ENCODE measurements at places on chromosomes 6 and 20.
A peak's percentile ranks its signal among the peaks of the same experiment; 100 is the strongest.

DNA sequence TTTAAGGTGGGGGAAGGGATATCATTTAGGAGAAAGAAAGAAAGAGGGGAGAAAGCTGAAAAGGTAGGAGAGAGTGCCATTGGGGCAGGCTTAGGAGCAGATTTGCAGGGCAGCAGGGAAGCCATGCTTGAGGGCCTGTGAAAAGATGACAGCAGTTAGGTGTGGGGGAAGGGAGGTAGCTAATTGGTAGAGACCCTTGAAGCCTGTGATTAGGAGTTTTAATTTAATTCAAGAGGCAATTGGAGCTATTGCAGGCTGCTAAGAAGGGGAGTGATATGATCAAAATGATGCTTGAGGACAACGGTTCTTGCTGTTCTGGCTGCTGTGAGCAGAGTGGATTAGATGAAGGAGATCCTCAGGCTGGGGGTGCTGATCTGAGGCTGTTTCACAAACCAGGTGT is 24.5 kb upstream of the SEC63 start:
- DNase-seq: no peak

DNA sequence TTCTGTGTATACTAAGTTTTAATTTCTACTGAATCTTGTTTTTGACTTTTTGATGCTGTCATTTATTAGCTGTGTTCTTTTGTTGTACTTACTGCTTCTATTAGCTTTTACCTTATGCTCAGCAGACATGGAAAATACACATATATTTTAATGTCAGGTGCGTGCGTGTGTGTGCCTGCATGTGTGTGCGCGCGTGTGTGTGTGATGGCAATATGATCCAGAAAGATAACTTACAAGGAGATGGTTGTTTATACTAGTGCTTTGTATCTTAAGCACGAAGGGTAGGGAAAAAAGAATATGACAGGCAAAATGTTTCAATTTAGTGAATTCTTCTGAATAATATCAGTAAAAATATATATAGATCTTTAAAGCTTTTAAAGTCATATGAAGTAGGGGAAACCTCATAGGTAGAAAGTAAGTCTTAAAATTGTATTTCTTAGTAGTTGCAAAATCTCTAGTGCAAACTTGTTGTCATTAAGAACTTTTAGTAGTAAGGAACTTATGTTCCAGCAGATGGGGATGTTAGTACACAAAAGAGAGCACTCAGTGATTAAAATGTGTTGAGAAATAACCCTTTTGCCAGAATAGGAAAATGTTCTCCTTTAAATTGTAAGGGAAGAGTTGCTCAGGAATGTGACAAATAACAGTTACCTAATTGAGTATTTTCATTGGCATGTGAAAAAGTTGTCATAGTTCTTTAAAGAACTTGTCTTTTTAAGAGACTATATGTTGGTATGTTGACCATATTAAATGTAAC is 13.2 kb downstream of the QKI start:
- no peak for DNase-seq

GRCh38 chr6:132132422-132132821 is 181.2 kb upstream of the CCN2 start:
- no peak for DNase-seq

DNA sequence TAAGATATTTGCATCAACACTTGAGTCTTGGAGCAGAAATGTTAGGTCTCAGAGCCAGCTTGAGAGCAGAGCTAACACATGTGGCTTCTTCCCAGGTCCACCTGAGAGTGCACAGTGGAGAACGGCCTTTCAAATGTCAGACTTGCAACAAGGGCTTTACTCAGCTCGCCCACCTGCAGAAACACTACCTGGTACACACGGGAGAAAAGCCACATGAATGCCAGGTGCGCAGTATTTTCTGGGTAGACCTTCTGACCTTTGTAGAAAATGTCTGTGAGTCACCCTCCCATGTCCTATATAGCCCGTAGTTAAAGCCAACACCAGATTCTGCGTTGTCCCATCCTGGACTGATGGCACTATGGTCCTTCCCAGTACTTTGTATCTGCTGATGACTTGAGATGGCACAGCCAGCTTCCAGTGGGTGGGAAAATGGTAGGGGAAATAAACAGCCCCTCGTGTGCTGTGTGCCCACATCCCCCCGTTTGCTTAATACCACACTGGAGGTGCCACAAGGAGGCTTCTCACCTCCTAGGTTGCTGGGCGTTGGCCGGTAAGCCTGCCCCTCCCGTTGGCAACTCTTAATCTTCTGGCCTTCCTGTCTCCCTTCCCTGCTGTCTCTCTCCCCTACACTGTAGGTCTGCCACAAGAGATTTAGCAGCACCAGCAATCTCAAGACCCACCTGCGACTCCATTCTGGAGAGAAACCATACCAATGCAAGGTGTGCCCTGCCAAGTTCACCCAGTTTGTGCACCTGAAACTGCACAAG is 20.3 kb downstream of the PRDM1 start:
- DNase-seq: no peak

DNA sequence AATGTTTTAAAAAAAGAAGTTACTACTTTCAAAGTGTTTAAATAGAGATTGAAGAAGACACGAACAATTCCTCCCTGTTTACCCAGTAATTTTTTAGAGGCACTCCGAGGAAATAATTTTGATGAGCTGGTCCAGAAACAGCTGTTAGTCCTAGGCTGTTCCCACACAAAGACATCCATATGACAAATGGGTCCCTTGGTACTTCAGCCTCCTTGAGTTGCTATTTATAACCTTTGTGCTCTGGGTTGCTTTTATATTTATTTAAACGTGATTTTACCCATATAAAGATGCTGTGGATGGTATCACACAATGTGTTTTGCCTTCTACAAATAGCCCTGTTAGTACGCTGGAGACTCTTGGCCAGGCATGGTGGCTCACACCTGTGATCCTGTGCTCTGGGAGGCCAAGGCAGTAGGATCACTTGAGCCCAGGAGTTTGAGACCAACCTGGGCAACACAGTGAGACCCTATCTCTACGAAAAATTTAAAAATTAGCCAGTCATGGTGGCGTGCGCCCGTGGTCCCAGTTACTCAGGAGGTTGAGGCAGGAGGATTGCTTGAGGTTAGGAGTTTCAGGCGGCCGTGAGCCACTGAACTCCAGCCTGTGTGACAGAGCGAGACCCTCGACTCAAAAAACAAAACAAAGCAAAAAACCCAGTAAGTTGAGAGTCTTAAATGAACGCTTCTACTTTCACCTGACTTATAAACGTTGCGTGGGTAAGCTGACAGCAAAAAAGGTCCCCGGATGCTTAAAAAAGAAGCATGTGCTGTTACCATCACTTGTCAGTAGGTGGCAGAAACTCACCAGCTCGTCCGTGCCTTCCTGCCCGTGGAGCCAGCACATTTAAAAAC is 56.9 kb upstream of the ARMH2 start:
- peak; percentile 44 for DNase-seq

DNA sequence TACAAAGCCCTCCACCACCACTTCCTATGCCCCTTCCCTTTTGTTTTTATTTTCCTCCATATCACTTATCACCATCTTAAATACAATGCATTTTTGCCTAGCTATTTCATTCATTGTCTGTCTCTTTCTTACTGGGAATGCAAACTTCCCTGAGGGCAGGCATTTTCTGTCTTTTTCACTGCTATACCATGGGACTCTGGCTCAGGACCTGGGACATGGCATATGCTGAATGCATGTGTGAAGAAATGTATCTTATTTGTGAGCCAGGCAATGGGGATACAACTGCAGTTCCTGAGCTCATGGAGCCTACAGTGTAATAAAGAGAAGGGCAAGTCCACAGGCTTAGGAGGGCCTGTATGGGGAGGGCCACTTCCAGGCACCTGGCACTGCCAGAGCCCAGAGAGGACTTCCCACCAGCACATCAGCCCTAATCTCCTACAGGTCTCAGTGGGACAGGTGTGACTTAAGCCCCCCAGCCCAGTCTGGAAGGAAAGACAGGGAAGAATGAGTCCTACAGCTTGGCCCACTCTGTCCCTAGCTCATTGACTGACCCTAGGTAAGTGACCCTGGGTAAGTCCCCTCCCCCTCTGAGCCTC is 43.2 kb downstream of the TFEB start:
- DNase-seq: no peak

DNA sequence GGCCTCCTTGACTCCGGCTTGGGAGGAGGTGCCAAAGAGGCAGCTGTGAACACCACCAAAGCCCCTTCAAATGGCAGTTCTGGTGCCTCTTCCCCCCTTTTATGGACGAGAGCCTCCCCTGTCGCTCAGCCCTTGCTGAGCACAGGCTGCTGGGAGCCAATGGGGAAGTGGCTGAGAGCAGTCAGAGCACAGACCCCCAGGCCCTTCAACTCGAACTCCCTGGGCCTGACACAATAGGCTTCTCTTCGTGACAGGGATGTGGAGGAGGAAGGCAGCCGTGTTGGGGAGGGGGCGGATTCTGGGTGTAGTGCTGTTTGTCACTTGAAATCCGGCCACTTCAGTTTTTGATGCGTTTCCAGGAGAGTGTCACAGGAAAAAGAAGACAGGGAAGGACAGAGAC is at the start of gene PDYN:
Gene PDYN (minus strand): TSS at position 73 of the 400 bp plus-strand sequence. CDS start 10,974 bp downstream, outside the sequence.
- DNase-seq: no peak

GRCh38 chr6:41424370-41425058 is 89.1 kb downstream of the NCR2 start:
- peak; percentile 69 for DNase-seq

- no peak for DNase-seq
Measured at GRCh38 chr20:1210501-1210900, 7.2 kb downstream of the C20orf202 start.

- no peak for DNase-seq
Measured at GRCh38 chr20:58403272-58403671, 14.2 kb downstream of the VAPB start.

DNA sequence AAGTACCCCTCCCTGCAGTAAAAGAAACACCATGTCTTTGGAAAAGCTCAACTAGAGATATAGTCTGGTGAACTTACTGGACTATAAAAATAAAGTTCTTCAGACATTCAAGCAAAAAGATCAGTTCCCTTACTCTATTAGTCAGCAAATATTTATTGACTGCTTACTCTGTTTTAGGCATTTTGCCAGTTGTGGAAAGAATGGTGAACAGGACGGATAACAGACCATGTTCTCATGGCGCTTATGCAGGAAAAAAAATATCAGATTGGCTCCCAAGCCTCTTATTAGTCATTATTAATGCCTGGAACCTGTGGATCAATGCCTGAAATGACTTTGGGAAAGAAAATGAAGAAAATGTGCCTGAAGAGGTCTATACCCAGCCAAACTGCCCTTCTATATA is 282.2 kb upstream of the EPHA7 start:
- no peak for DNase-seq

DNA sequence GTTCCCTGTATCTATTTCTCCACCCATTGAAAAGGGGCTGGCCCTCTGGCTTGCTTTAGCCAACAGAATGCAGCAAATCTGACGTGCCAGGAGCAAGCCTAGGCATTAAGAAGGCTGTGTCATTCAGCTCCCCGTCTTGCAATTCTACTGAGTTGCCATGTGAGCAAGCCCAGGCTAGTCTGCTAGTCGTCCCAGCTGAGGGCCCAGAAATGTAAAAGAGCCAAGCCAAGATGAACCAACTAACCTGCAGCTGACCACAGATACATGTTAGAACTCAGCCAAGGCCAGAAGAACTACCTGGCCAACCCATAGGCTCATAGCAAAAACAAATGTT is 30.1 kb downstream of the PREP start:
- DNase-seq: no peak

GRCh38 chr20:21693322-21693721 is 12.1 kb upstream of the PAX1 start:
- no peak for DNase-seq

DNA sequence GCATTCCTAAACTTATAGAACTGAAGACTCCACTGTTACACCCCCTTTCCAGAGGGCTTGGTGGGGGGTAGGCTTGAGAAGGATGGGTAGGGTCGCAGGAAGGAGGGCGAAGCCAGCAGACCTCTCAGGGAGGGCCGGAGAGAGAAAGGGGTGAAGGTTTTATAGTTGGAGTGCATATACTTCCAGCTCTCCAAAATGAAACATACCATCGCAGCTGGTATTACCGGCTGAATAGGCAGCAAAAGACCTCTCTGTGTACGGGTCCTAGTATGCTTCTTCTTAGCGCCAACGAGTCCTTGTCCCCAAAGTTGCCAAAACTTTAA is 1.0 kb upstream of the VGLL2 start:
- no peak for DNase-seq

DNA sequence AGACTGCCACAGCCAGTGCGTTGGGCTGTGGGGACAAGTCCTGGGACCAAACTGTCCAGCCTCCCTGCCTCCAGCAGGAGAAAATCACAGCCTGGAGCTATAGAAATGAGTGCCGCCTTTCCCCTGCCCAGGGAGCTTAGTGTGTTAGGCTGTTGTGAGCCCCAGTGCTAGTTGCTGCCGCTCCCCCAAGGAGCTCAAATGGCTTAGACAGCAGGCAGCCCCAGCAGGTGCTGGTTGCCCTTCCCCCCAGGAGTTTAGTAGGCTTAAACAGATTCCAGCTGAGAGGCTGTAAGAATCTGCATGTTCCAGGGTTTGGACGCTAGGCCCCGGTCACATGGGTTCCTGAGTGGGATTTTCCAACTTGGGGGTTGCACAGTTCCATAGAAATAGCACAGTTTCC is 27.2 kb upstream of the HMGN3 start:
- DNase-seq: no peak

GRCh38 chr6:79824202-79824601 is 123.2 kb downstream of the ELOVL4 start:
- DNase-seq: no peak

- DNase-seq: no peak
Measured at GRCh38 chr6:37354526-37355384, 972 bp downstream of the RNF8 start.

GRCh38 chr20:36768768-36769430 is 4.7 kb downstream of the DSN1 start:
- no peak for DNase-seq

DNA sequence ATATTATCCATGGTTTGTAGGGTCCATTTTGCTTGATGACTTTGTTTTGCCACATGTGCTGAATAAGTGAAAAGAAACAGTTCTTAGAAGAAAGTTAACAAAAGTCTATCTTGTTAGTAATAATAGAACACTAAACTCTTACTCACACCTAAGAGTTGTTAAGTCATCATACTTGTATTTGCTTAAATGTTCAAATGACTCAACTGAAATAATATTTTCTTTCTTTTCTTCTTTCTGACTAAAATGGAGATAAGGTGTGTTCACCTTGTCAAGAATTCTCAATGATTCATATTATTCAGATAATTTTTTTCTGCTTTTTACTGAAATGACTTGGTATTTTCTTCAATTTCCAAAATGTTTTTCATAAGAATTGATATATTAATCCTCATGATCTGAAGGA is 327.2 kb downstream of the HTR1B start:
- DNase-seq: no peak
